ENCODE measurements at places on chromosomes 16 and 17. TPM values are rescaled to one million over a fixed set of nuclear protein-coding genes. Genes with fewer than 3 reads are reported as not detected.

Gene TBC1D26
- 1.7 TPM for total RNA-seq

DNA sequence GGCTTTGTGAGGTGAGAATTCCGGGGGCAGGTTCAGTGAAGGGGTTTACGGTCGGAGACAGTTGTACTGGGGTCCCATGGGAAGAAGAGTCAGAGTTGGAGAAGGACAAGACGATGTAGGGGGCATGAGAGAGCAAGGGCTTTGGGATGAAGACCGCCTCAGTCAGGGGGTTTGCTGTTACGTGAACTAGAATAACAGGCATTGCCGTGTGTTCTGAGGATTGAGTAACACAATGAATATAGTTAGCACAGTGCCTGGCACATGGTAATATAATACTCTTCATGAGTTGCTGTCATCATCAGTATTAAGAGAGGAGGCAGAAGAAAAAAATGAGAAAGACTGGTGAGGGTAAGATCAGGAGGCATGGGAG is 577 bp downstream of the ZNF646 start:
- DNase-seq, result no peak

- no peak for DNase-seq
Measured at GRCh38 chr17:14744761-14745473, 444.0 kb downstream of the HS3ST3B1 start.

DNA sequence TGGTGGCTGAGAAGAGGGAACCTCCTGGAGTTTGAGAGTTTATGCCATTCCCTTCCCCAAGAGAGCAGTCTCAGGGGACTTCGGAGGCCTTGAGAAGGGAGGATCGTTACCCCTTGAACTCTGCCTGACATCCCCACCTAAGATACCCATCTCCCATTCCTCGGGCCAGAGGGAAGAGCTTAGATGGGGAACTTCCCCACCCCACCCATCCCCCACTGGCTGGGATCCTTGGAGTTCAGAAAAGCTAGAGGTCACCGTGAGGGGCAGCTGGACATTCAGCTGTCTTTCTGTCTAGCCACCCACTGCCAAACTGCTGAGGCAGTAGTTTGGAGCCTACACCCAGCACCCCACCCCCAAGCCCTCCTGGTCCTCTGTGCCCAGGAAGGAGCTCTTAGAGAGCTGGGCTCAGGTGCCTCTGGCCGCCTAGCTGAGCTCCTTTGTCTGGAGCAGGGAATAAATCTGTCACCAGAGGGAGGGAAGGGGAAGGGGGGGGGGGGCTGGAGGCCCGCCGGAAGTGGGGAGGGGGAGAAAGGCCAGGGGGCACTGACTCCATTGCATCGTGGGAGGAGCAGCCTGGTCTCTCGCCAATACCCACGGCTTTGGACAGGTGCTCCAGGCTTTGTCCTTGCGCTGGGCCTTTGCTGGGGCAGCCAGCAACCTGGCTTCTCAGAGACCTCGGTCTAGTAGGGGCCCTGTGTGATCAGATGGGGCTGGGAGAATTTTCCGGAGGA is 1.0 kb downstream of the HSD11B2 start:
- DNase-seq, result no peak

DNA sequence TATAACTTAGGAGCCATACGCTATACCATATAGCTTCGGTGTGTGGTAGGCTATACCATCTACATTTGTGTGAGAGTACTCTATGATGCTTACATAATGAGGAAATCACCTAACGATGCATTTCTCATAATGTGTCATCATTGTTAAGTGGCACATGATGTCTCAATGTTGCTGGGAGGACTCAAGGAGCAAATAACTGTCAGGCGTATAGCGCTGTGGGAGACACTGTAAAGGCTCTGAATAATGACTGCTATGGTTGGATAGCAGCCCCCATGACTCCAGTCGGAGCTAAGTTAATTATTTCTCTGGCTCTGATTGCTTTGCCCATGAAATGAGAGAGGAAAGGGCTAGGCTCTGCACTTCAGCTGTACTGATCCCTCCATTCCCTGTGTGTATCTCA is 197.2 kb downstream of the RGS9 start:
- DNase-seq, result no peak

DNA sequence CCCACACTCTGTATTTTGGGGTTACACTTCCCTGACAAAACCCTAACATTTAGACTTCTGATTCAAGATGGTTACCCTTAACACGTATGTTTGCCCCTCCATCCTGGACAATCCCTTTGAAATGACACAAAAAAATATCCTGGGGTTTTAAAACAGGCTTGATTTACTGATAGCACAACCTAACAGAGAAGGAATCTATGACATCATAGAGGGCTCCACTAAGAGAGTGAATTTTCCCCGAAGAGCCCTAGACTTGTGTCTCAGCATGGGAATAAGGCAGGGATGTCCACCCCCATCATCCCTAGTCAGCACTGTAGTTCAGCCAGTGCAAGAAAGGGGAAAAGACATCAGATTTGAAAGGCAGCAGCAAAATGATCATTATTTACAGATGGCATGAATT is 15.8 kb upstream of the SRCIN1 start:
- no peak for DNase-seq

- DNase-seq, result no peak
Measured at GRCh38 chr16:86347090-86347489, 163.2 kb upstream of the FOXF1 start.

DNA sequence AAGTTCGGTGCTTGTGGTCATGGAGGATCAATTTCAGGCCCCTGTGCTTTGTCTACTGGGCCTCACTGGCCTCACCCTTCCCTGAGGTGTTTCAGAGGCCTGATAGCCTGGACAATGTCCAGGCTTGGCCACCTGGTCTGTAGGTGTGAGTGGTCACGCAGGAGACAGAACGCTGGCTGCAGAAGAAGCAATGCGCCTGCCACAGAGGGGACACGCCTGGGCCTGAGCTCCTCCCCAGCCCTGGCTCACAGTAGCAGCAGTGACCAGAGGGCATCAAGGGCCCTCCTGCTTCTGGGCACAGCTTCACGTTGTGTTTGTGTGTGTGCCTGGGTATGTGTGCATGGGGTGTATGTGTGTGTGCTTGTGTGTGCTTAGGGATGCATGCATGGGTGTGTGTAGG is 1.9 kb upstream of the PITPNM3 start:
- DNase-seq, result no peak
